ENCODE measurements at places on chromosomes 3 and 15. TPM values are rescaled to one million over a fixed set of nuclear protein-coding genes. Genes with fewer than 3 reads are reported as not detected.
A peak's percentile ranks its signal among the peaks of the same experiment; 100 is the strongest.

Gene TMED3
- total RNA-seq, result 46.4 TPM

Gene GOLGA8T
- 0.53 TPM for total RNA-seq

Gene MEGF11
- total RNA-seq, result 1.2 TPM

Gene CCDC32
- 11.1 TPM for total RNA-seq

Gene CAMK2N2
- total RNA-seq, result 12.6 TPM

Gene THPO
- total RNA-seq, result 0.85 TPM

Gene LRRK1
- total RNA-seq, result 4.0 TPM

Gene EFCC1
- 0.09 TPM for total RNA-seq

Gene CADM2
- total RNA-seq, result 10.0 TPM

Gene U2SURP
- 168 TPM for total RNA-seq

Gene LRRC49
- total RNA-seq, result 8.3 TPM

Gene OIP5
- 30.9 TPM for total RNA-seq

DNA sequence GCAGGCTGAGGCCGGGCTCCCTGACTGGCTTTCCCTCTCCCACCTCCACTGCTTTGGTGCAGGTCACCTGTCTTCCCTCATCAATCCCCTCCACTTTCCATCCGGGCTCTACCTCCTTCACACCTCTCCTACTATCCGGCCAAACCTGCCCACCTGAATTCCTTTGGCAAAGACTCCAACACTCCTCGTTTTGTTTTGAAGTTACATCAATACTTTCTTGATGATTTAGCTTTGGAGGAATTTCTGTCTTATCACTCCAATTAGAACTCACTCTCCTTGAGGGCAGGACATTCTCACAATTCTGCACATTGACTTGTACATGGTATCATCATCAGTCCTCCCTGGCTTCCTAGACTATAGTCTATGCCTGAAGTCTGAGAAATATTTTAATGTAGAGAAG, 20.4 kb downstream of the LDHAL6B start:
- no peak for DNase-seq

DNA sequence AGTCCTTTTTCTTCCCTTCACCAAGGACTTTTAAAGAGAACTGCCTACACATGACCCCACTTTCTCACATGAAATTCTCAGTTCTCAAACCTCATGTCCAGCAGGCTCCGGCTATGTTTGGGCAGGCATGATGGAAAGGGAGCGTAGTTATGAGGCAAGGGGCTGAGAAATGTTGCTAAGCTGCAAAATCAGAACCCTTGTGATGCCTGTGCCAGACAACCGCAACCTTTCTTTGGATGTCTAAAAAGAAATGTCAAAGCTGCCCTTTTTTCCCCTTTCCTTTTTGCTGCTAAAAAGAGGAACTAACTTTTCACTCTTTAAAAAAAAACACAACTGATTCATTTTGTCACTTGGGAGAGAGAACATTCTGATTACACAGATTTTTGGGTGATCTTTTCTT, 19.2 kb downstream of the GNB4 start:
- no peak for DNase-seq

DNA sequence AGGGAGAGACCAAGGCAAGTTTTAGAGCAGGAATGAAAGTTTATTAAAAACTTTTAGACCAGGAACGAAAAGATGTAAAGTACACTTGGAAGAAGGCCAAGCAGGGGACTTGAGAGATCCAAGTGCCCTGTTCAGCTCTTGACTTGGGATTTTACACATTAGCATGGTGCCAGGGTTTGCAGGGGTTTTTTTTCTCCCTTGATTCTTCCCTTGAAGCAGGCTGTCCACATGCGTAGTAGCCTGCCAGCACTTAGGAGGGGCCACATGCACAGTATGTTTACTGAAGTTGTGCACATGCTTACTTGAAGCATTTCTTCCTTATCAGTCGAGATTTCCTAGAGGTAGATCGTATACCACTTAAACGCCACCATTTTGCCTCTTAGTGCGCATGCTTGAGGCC, 277.5 kb upstream of the AGTR1 start:
- DNase-seq, result no peak

- no peak for DNase-seq
Observed at GRCh38 chr15:74050556-74051234, 31.7 kb downstream of the GOLGA6A start.

DNA sequence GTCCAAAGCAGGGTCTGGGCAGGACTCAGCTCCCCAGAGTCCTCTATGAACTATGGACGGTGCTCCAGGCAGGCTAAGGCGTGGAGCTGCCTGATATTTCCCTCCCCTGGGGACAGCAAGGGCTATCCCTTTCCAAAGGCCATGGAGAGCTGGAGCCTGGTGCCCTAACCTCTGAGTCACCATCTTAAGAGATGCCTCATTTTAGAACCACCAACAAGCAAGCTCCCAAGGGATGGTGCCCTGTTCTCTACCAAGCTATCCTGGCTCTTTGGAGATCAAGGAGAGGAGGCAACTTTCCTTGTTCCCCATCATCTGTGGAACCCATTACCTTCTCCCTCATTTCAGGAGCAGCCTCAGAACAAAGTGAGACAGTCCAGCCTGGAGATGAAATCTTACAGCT, 15.7 kb downstream of the STARD5 start:
- DNase-seq, result no peak

DNA sequence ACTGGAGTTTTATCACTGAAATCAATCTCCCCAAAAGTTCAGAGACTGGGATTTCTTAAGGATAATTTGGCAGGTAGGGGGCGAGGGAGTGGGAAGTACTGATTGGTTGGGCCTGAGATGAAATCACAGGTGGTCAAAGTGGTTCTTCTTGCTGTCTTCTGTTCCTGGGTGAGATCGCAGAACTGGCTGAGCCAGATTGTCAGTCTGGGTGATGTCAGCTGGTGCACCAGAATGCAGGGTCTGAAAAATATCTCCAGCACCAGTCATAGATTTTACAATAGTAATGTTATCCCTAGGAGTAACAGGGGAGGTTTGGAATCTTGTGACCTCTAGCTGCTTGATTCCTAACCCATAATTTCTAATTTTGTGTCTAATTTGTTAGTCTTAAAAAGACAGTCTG, 86.7 kb upstream of the SLC25A36 start:
- DNase-seq, result no peak

DNA sequence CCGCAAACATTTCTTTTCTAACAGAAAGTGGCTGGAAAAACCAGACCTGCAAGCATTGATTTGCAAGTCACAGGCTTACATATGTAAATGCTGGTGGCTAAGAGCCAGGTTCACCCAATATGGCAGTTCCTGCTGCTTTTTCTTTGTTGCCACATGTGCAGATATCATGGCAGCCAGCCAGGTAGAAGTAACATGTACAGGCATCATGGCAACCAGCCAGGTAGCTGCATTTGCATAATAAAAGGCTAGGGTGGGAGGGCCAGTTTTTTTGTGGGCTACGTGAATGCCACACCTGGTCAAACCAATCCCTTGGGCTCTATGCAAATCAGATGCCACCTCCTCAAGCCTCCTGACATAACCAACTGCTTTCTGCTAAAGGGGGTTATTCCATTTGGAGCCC, 2.8 kb upstream of the SMCO1 start:
- DNase-seq, result peak; percentile 53

DNA sequence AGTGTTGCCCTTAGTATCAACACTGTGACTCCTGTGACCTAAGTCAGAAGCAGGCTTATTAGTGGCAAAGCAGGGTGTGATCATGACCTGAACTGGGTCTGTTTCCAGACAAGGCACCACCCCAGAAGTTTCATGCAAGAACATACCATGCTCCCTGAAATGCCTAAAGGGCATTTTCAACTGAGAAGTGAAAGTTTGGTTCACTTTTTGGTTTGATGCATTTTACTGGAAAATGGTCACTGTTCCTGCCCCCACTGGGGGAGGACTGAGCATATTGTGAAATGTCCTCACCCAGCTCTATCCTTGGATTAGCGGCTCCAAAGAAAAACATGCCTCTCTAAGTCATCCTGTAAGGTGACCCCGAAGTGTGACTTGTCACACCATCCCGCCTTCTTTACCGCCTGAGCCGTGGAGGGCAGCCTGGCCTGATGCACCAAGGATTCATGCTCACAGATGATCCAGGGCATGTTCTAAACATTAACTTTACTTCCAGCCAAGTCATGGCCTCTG, 3.1 kb upstream of the FAM240A start:
- no peak for DNase-seq

DNA sequence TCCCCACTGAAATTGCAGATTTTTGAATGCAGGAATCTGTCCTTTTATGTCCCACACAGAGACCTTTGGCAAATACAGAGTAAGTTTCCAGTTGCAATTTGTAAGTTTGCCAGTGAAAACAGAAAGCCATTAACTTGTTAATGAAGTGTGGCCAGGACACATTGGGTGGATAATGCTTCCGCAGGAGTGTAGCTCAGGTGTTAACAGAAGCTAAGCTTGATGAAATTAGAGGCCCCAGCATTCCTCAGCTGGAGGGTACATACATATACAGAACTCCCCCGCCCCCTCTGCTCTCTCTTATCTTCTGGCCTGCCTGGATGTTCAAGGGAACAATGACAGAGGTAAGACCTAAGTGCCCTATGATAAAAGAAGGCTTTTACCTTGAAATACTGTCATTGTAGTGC, 8.1 kb upstream of the LRRC2 start:
- DNase-seq, result peak; percentile 88

DNA sequence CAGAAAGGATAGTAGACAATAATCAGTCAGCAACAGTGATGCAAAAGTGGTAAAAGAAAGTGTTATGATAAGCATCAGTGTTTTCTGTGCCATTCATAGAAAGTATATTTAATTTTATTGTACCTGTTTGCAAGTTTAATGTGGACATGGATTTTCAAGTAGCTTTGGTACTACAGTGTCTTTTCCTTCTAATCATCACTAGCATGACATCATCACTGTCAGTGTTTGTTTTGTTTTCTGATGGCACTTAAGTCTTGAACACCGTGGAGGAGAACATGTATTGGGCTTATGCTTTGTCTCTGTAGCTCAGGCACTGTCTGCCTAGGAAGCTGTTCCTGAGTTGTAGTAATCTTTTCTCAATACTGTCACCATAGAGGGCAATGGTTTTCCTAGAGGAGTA, 41.9 kb downstream of the SETD5 start:
- no peak for DNase-seq

DNA sequence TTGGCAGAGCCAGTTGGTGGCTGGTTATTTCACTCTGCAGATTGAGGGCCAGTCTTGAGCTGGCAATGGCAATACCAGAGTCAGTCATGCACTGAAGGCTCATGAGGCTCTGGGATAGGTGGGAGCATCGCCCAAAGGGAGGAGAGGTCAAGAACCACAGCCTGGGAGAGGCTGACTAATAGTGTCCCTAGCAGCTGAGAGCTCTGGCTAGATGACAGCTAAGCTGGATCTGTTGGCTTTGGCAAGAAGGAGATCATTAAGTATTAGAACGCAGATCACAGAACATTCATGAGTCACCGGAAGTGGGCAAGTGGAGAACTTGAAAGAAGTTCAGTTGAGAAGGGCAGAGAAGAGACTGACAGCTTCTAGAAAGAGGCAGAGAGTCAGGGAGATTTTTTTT, 521.1 kb downstream of the NR2F2 start:
- DNase-seq, result no peak

- no peak for DNase-seq
Observed at GRCh38 chr3:53554559-53555067, 60.2 kb downstream of the CACNA1D start.

DNA sequence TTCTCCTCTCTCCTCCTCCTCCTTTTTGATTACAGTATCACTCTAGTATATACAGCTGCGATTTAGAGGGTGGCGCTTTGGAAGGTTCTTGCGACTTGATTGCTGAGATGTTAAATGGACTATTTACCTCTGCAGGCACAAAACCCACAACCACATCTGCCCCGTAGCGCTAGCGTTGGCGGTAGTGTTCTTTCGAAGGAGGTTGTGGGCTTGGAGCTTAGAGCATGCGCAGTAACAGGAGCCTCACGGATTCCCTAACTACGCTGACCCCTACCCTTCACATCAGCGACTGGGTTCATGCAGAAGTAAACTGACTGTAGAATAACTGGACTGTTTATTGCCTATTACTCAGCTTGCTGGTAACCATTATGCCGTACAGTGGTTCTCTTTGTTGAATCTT, 58.0 kb downstream of the CGGBP1 start:
- peak; percentile 81 for DNase-seq

GRCh38 chr15:51302480-51302879, 35.9 kb downstream of the CYP19A1 start:
- no peak for DNase-seq

- DNase-seq, result no peak
Observed at GRCh38 chr3:62875558-62876002, 364 bp upstream of the CADPS start.

DNA sequence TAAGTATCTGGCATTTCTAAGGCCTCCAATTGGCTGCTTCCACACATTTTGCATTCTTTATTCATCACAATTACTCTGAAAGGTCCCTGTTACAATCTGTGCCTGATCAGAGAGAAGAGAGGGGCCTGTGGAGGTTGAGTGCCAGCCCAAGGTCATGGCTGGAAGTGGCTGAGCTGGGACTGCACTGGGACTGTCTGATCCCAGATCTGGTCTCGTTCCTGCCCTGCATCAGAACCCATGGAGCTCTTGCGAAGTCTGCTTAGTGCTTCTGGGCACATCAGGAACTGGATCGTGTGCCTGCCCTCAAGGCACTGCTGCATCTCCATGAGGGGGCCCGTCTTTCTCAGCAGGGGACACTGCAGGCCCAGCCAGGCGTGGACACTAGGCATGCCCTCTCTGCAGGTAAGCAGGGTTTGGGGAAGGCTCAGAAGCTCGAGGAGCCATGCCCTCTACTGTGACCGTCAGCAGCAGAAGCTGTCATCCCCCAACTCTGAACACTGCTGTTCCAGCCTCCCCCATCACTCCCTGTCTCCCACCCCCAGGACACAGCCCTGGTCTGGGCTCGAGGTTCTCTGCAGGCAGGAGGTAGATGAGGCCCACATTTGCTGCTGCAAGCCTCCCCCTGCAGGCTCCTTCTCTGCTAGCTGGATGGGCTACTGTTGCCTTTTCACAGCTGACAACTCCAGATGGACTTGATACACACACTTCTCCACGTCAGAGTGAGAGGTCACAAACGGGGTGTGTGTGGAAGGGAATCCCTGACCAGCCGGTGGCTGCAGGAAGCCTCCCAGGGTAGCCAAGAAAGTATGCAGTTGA, 96.5 kb upstream of the PRR23E start:
- DNase-seq, result no peak

GRCh38 chr3:55615694-55616295, 128.7 kb upstream of the WNT5A start:
- peak; percentile 82 for DNase-seq

DNA sequence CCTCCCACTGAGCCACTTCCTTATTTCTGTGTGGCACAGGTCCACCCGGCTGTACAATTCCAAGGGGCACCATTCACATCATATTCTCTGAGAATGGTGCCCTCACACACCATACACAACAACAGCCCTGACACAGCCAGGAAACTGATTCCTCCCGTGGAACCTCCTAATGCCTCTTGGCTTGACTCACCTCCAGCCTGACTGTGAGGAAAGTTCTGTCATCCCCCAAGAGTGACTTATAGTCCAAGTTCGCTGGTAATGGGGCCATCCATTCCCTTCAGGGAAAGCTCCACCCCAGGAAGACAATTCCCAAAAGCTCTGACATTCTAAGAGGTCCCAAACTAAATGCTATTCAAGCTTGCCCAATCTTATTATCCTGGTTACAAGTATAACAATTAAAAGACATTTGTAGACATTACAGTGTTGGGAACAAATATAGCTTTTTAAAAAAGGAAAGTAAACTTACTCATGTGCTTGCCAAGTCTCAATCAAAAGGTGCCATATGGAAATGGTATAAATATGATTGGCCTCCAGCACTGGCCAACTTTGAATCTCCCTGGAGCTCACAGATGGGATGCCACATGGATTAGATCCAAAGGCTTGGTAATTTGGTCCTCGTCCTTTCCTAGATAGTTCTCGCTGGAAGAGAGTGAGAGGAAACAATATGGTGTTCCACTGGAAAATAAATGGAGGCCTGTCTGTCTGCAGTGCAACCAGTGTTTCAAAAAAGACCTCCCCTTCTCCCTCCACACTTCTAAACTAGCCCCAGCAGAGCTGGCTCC, 56.3 kb upstream of the PSMD6 start:
- DNase-seq, result no peak

- DNase-seq, result no peak
Observed at GRCh38 chr3:188568736-188569135, 414.8 kb downstream of the LPP start.

Data from H9 (cell line).